Aortic smooth muscle cell (primary cell): ENCODE measurements at places on chromosomes 6 and 20. TPM values are rescaled to one million over a fixed set of nuclear protein-coding genes. Genes with fewer than 3 reads are reported as not detected.

Gene NRSN1
- not detected in 2 replicates for total RNA-seq

Gene PRR18
- not detected in 2 replicates for total RNA-seq

Gene SLC32A1
- total RNA-seq = not detected in 2 replicates

Gene BMP7
- total RNA-seq = not detected in 2 replicates

Gene TCF19
- 13.6 and 21.4 TPM in 2 replicates for total RNA-seq

Gene LTA
- not detected in 2 replicates for total RNA-seq

Gene PTGIS
- total RNA-seq = 193 and 321 TPM in 2 replicates

Gene COL20A1
- not detected in 2 replicates for total RNA-seq

Gene TINAG
- not detected in 2 replicates for total RNA-seq

Gene ACTL10
- 2.1 and 2.6 TPM in 2 replicates for total RNA-seq

Gene CDC25B
- total RNA-seq = 32.1 and 42.0 TPM in 2 replicates
